ENCODE measurements at places on chromosomes 3 and 15. TPM values are rescaled to one million over a fixed set of nuclear protein-coding genes. Genes with fewer than 3 reads are reported as not detected.

TLNRD1 gene
- 21.6 TPM for total RNA-seq

AMIGO3 gene
- 1.3 TPM for total RNA-seq

TMCO5A gene
- not detected for total RNA-seq

GPR27 gene
- 0.32 TPM for total RNA-seq

SEC22C gene
- 68.8 TPM for total RNA-seq

HTR3E gene
- total RNA-seq, result not detected

RASL12 gene
- total RNA-seq, result 20.3 TPM

ZNF35 gene
- total RNA-seq, result 8.8 TPM

UBAP1L gene
- 7.2 TPM for total RNA-seq

GRCh38 chr3:162195147-162195546 lies 698.5 kb downstream of the OTOL1 start:
- no peak for DNase-seq

- DNase-seq, result no peak
These were observed 105.3 kb downstream of the CD47 start for GRCh38 chr3:107985496-107985895.

DNA sequence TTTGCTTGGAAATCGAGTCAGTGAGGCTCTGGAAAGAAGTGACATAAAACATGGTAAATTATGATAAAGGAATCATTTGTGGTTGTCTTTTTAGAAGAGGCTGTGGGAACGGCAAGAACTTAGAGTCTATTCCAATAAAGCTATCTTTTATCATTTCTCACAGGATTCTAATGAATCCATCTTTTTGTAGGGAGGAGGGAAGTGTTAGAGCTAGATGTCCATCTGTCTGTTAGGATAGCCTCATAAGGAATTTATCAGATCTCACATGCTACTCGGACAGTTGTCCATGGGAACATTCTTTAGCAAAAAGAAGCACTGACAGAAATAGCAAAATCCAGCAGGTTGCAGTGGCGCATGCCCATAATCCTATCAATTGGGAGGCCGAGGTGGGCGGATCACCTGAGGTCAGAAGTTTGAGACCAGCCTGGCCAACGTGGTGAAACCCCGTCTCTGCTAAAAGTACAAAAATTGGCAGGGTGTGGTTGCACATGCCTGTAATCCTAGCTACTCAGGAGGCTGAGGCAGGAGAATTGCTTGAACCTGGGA lies 37.0 kb downstream of the STARD9 start:
- DNase-seq, result no peak

DNA sequence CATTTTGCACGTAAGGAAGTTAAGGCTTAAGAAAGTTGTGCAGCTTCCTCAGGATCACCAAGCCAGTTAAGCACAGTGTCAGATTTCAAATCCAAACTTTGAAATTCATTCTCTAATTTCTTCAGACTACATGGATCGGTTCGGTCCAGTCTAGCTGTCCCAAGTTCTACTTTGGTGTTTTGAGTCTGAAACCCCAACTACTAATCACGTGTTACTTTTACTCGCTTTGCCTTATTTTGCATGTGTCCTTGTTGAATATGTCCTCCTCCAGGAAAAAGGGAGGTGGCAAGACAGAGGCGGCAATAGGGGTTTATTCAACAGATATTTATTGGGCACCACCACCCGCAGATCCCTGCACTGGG lies 522 bp upstream of the GXYLT2 start:
- DNase-seq, result no peak

- DNase-seq, result no peak
These were observed 18.4 kb upstream of the TSEN2 start for GRCh38 chr3:12465836-12466225.

DNA sequence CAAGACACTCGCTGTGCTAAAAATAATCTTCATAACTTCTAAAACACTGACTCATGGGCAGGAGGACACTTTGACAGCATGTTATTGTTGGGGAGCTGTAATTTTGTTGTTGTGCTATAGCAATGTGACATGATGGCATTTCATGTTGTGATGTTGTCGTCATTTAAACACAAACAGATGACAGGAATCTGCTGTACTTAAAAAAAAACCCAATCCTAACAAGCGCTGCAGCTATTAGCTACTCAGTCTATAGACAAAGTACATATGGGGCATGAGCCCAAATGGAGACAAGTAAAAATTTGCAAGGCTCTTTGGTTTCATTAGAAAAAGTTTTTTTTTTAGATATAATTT lies 828 bp upstream of the ATOSA start:
- DNase-seq, result no peak

DNA sequence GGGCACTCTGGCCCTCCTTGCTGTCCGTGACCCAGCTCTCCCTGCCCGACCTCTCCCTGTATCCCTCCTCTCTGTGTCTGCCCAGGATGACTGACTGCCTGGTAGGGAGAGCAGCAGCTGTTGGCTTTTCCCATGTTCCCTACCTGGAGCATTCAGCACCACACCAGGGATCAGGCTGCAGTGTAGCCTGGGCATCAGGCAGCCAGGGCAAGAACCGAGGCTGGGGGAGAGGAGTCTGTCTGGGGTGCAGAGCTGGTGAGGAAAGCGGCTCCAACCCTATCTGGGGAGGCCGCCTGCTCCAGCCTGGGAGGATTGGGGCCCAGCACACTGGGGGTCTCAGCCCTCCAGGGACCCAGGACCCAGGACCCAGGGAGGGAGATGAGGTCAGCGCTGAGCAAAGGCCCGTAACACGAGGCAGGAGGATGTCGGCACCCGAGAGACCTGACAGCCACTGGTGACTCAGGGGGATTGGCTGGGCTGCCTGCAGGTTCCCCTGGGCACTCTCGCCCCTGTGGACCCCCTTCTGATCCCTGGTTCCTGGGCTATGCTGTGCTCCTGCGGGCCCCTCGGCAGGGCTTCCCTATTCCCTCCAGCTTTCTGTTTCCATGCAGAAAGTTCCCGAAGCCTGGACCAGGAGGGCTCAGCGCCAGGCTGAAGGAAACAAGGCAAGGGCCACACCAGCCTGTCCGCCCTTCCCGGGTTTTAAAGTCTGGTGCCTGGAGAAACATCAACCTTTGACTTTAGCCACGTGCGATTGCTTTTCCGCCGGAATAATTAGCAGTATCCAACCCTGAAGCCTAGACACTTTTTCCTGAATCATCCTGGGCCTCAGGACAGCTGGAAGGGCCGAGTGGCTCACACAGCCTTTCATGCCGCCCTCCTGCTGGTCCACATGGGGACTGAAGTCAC lies 128.2 kb upstream of the MEF2A start:
- DNase-seq, result no peak

- no peak for DNase-seq
These were observed 35.6 kb downstream of the SMAD3 start for GRCh38 chr15:67100801-67101581.
